Activated effector memory CD4-positive, alpha-beta T cell treated with anti-CD3 and anti-CD28 coated beads, Interleukin-2, amount 50 U/mL, for 16 hours (primary cell): ENCODE measurements at places on chromosomes 13 and 19.

DNA sequence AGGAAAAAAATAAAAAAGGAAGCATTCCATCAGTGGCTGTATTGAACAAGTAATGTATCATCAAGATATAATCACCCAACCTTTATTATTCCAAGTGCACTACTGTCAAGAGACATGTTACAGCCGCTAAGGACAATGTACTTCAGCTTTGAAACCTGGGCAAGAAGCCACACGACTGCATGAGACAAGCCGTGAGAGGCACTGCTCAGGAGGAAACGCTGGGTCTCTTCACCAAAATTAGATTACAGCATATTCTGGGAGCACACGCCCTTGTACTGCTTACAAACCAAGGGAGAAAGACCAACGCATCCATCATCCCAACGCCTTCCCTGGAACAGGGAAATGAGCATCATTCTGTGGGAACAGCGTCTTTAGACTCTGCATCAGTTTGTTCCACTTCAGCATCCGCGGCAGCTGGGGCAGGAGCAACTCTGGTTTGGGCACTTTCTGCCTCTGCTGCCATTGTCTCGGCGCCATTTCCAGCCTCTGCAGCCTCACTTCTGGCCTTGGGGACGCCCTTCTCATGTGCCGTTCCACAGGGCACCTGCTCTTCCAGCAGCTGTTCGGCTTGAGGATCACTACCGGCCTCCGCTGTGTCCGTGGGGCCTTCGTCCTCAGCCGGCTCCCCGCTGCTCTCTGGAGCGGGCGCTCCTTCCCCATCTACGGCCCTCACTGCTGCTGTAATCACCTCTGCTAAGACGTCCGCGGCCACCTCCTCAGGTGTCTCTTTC is 22.4 kb upstream of the BRD4 start:
- DNase-seq, result no peak

- DNase-seq, result peak; percentile 69
Observed at GRCh38 chr19:1618157-1619093, 13.2 kb upstream of the UQCR11 start.

DNA sequence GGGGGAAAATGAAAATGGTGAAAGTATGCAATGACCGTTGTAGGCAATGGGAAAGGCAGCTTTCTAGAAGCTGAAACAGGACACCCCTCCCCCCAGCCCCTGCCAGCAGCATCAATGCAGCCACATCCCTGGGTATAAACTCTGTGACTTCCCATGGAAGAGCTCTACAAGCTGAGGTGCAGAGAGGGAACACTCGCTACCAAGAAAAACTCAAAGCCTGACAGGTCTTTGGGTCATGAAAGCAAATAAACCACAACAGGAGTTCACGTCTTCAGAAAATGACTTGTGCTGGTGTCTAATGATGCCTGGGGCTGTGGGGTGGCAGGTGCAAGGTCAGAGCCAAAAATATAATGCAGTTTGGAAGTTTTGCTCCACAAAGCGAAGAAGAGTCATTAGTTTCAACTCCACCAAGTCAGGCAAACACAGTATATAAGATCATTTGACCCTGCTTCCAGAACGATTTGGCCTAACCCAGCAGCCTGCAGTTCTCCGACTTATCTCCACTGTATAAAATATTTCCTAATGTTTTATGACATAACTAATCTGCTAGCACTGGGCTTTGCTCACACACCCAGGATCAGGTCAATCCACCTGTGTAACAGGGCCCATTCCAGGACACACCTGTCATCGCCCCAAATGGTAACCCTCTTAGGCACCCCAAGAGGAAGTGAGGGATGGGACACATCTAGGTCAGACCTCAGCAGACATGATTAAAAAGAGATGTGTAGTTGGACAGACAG is 102.1 kb downstream of the IRS2 start:
- no peak for DNase-seq

GRCh38 chr19:42281827-42282762 is 13.0 kb downstream of the CIC start:
- DNase-seq, result peak; percentile 65

- no peak for DNase-seq
Observed at GRCh38 chr13:43758834-43759233, 27.9 kb downstream of the ENOX1 start.

GRCh38 chr19:55189403-55189835 is 9.3 kb upstream of the SYT5 start:
- no peak for DNase-seq

- DNase-seq, result peak; percentile 80
Observed at GRCh38 chr19:18422530-18423191, 3.5 kb downstream of the SSBP4 start.
